ENCODE measurements at places on chromosomes 5 and 9.

- DNase-seq = no peak
Measured at GRCh38 chr5:34998058-34998789, 49.5 kb downstream of the AGXT2 start.

- DNase-seq = no peak
Measured at GRCh38 chr9:123401879-123402513, 46.0 kb downstream of the CRB2 start.

- DNase-seq = no peak
Measured at GRCh38 chr9:104826911-104827310, 63.0 kb downstream of the NIPSNAP3B start.

DNA sequence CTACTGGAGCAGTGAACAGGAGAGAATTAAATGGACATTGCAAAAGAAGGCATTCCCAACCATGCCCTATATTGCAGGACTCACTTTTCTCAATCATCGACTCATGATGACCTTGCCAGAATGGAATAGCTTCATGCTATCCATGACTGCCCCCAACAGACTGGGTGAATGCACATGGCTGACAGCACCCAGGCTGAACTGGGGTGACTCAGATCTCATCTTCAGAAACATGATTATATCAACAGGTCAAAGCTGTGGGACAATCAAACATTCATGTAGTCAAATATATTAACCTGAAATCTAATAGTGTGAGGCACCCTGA lies 34.7 kb upstream of the MIER3 start:
- no peak for DNase-seq

DNA sequence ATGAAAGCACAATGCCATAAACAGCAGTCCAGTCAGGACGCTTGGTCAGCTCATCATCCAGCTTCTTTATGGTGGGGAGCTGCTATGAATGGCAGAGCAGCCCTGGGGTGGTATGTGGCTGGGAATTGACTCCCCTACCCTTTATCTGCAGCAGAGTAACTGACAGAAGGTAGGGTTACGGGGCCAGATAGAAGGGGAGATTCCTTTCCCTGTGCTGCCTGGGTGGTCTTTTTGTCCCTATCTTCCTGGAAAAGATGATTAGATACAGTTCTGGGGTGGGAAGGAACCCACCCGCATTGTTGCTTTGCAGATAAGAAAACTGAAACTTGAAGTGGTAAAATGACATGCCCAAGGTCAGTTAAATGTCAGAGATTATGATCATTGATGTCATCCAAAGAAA lies 405.5 kb downstream of the ARHGEF28 start:
- DNase-seq = no peak

- DNase-seq = no peak
Measured at GRCh38 chr9:89597711-89598362, 7.0 kb upstream of the GADD45G start.

DNA sequence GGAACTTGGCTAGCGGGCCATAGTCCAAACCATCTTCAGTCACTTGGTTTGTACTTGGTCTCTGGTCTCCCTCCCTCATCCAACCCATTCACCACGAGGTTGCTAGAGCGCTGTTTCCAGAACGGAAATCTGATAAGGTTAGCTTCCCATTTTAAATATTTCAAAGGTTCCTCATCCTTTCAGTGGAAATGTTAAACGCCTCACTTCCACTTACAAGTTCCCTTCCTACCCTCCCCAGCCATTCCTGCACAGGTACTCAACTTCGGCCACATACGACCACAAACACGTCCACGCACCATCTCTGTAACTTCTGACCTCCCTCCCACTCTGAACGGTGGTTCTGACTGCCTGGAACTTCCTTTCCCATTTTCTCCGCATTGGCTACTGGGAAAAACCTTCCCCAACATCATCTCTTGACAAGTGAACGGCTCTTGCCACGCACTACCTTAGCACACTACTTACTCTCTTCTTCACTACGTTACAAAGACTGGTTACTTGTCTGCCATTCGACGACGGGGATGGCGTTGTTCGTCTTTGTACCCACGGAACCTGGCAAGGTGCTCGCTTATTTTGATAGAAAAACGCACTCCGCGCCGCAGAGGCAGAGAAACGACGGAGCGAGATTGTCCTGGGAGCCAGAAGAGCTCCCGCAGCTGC lies 629 bp downstream of the CCNH start:
- no peak for DNase-seq

DNA sequence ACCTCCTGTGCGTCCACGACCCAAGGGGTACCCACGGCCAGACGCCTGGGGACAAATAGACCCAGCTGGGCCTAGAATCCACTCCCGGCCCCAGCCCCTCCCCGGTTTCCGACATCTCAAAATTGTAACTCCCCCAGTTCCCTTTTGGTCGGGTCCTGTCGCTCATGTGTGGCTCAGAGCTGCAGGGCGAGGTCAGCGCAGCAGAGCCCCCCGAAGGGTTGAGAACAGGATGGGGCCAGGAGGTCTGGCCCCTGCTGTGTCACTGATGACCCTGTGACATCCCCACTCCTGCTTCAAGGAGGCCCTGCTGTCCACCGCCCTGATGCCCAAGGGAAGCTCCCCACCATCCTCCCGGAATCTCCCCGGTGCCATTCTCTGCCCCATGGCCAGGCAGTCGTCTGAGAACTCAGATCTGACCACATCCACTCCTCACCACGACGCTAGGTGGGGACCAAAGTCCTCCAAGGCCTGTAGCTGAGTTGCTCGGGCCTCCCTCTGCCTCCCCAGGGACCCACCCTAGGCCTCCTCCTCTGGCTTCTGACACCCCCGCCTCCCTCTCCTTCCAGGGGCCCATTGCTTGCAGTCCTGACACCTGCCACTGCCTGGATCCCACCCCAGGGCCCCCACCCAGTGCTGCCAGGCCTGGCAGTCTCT lies 3.9 kb downstream of the SLC9A3 start:
- no peak for DNase-seq

DNA sequence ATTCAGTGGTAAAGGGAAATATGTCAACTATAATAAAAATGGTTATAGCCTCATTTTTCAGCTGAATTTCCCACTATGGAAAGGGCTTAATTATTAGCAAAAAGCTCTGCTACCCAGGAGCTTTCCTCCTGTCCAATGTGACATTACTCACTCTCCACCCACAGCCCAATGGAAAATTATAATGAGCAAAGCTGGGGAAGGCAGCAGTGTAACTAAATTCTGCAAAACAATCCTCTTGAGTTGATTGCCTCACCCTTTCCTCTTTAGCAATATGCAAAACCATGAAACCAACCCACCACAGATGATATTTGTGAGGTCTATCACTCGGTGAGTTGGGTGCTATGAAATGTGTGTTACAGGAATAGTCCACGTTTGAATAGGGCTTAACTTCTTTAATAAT lies 14.0 kb upstream of the PLPPR1 start:
- DNase-seq = no peak

DNA sequence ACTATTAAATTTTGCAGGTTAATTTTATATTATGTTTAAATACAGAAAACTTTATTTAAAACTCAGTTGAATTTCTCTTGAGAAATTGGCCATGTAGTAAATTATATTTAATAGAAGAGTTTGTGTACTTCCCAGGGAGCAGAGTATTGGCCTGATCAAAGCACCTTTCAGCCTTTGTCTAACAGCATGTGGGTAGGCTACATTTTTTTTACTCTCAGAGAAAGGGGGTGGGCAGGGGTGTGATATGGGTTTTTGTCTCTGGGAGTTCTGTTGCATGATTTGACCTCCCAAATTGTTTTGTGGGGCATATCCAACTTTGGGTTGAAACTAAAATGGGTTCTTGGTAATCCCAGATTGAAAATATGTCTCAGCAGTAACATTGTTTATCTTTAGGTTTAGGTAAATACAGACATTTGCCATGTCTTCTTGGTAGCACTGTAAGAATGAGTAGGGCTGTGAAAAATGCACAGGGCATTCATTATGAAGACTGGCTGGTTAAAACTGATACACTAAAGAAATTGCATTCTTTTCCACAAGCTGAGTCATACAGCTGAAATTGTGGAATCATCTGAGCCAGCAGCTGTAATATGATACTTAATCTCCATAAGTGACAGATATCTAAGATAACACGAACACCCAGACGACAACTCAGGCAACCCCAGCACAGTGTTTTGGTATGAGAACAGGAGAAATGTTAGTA lies 75.4 kb upstream of the CDKN2B start:
- DNase-seq = no peak
